ENCODE measurements at places on chromosomes 6 and 20.

DNA sequence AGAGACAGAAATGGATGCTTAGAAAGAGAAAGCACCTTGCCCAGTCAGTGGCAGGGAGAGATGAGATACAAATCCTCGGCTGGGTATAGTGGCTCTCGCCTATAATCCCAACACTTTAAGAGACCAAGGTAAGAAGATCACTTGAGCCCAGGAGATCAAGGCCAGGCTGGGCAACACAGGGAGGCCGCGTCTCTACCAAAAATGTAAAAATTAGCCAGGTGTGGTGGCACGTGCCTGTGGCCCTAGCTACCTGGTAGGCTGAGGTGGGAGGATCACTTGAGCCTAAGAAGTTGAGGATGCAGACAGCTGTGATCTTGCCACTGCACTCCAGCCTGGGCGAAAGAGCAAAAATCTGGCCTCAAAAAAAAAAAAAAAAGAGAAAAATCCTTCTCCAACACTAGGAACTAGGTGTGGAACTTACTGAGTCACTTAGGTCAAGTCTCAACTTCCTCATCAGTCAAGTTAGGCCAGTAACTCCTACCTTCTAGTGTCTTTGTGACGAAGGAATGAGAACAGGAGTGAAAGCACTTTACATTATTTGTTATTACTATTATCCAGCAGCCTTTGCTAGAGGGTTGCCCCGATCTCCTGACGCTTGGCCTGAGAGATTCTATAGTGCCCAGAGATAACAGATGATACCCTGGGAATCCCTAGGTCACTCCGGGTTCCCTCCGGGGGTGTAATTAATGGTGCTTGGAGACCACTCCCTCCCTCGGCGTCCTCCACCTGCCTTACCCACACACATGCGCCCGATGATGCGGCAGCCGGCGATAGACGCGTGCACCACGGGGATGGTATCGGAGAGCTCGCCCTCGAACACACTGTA lies 918 bp downstream of the EIF6 start:
- DNase-seq, result no peak

- no peak for DNase-seq
Measured at GRCh38 chr6:42988486-42989020, 4.2 kb downstream of the PPP2R5D start.

GRCh38 chr6:11727998-11728961 lies 50.3 kb downstream of the ADTRP start:
- DNase-seq, result no peak

GRCh38 chr6:157459327-157459726 lies 78.3 kb downstream of the ZDHHC14 start:
- no peak for DNase-seq

GRCh38 chr20:25227317-25227831 lies 20.5 kb upstream of the PYGB start:
- no peak for DNase-seq

GRCh38 chr6:30964075-30964474 lies 19.4 kb upstream of the MUC21 start:
- no peak for DNase-seq

GRCh38 chr6:125789576-125790357 lies 993 bp upstream of the NCOA7 start:
- DNase-seq, result no peak

DNA sequence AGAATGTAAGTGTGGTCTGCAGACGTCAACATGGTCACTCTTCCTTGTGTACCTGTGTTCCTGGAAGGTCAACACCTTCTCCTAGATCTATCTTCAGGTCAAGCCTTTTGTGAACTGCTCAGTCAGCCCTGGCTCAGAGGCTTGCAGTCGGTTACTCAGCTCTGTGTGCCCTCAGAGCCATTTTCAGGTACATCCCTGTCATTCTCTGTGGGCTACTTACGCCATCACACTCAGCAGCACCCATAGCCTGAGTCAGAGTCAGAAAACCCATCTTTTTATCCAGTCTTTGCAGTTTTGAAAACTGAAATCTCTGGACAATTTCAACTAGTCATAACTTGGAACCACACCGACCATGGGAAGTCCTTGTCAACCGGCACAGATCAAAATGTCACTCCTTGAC lies 35.3 kb downstream of the TGM3 start:
- no peak for DNase-seq

GRCh38 chr20:8438748-8439147 lies 306.7 kb downstream of the PLCB1 start:
- no peak for DNase-seq

GRCh38 chr20:25460566-25461280 lies 53.2 kb downstream of the GINS1 start:
- no peak for DNase-seq

GRCh38 chr20:48069596-48069995 lies 284.3 kb upstream of the SULF2 start:
- no peak for DNase-seq

DNA sequence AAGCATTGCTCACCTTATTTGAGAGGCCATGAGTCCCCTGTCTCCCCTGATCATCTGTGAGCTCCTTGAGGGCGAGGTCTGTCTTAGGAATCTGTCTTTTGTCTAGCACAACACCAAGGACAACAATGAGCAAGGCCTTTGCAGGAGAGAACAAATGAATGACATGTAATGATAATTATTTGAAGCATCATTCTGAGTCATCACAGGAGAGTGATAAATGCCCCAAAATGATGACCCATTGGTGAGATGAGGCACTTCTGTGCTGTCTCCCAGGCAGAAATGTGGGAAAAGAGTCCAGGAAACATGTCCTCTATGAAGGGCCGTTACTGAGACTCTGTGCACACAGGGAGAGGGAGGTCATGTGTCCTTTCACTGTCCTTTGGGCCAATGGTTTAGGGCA lies 105.2 kb upstream of the LRFN2 start:
- DNase-seq, result no peak

- DNase-seq, result no peak
Measured at GRCh38 chr6:134930463-134930862, 19.4 kb downstream of the ALDH8A1 start.

GRCh38 chr20:47421076-47421475 lies 64.6 kb upstream of the ZMYND8 start:
- DNase-seq, result no peak

DNA sequence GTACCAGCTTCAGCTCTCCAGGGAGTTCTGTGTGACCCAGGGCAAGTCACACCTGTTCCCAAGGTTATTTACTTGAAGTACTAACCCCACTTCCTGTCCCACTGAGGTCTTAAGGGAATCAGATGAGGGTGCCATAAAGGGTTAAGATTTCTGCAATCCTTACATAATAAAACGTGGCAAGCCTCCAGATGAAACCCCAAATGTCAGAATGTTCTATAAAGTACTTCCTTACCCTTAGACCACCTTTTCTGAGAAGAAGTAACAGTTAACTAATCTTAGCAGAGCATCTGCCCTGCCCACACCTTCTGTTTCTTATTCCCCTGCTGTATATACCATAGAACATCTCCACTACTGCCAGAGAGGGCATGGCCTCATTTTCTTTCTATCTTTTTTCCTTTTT lies 6.0 kb upstream of the AVP start:
- DNase-seq, result no peak

- DNase-seq, result no peak
Measured at GRCh38 chr6:166424431-166424830, 41.7 kb upstream of the MPC1 start.

- no peak for DNase-seq
Measured at GRCh38 chr20:46455729-46456128, 49.3 kb upstream of the ELMO2 start.

DNA sequence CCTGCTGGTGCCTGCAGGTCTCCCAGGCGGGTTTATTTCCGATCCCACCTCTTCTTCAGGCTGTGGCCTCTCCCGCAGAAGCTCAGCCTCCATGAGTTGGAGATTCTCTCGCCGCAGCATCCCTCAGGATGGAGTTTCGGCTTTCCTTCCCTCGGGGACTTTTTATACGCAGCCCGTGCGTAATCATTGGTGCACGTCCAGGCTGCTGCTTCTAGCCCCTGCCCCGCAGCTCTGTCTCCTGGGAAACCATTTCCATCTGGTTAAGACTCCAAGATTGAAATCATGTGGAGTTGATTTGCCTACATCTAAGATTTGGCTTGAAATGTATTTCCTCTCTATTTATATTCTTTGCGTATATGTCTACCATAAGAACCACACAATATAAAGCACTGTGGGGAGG lies 46.7 kb upstream of the CARMIL1 start:
- DNase-seq, result no peak

DNA sequence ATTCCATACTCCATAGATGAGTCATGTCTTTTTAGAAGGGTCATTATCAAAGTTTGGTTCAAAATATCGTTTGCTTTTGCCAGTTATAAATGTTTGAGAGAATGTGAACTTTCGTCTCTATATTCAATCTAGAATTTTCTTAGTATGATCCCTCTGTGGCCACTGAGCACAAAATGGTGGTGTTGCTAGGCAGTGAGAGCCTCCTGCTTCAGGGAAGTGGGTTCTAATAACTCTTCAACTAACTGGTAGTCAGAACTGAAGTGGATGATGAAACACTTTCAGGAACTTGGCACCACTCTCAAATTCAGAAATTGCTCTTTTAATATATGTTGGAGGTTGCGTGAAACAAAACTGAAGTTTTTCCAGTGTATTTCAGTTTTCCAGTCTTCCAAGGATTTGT lies 125.0 kb upstream of the DOK5 start:
- no peak for DNase-seq

DNA sequence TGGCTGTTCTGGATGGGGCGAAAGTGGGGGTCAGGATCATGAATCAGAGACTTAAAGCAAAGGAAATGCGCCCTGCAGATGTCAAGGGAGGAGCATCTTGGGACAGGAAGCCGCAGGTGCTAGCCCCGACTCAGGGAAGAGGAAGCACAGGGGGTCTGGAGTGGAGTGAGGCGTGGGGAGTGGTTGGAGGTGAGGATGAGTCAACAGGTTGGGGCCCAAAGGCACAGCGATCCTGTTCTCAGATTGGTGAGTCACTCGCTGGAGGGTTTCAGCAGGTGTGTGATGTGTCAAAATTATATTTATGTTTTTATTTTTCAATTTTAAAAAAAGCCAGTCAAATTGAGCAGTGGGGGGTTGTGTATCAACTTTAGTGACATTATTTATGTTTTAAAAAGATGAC lies 19.0 kb downstream of the PACSIN1 start:
- DNase-seq, result peak; percentile 34

DNA sequence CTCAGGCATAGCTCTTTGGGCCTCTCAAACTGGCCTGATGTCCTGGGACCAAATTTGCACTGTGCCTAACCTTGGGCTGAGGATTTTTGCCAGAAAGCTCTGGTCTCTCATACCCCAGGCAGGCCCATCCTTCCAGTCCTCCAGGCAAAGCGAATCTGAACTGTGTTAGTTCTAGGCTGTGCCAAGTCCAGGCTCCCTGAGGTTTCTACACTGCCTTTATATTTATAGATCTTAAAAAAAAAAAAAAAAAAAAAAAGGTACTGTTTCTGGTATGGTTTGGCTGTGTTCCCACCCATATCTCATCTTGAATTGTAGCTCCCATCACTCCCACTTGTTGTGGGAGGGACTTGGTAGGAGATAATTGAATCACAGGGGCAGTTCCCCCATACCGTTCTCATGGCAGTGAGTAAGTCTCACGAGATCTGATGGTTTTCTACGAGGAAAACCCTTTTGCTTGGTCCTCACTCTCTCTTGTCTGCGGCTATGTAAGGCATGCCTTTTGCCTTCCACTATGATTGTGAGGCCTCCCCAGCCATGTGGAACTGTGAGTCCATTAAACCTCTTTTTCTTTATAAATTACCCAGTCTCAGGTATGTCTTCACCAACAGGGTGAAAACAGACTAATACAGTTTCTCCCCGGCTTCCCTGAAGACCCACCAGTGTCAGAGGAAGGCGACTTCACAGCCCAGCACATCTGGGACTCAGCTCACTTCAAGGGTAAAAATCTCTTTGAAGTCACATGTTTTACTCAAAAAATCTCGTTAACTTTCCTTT lies 39.0 kb upstream of the TBXT start:
- no peak for DNase-seq

GRCh38 chr6:40734607-40735006 lies 147.4 kb upstream of the LRFN2 start:
- no peak for DNase-seq

DNA sequence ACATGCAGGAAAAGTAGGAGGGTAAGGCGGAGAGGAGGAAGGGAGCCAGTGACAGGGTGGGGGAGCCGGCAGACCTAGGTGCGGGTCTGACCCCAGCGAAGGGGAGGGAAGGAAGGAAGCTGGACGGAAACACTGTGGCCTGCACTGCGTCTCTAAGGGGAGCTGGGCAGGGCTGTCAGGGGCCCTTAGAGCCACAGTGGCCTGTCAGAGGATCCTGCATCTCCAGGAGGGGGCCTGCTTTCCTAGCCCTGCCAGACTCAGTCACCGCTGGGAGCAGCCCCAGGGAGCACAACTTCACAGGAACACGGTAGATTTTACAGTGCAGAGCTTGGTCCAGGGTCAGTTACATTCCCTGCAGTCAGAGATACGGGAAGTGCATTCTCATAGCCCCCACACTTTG lies 118.2 kb downstream of the PACRG start:
- no peak for DNase-seq

DNA sequence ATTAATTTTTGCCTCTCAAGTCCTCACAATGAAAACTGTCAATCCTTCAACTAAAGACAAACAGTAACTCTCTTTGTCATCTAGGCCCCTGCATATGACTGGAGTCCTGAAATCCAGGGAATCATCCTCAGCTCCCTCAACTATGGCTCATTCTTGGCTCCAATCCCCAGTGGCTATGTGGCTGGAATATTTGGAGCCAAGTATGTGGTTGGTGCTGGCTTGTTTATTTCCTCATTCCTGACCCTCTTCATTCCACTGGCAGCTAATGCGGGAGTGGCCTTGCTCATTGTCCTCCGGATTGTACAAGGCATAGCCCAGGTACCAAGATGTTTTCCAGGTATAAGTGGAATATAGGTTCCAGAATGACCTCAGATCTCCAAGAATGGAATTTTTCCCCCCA lies 15.4 kb downstream of the SLC17A4 start:
- no peak for DNase-seq

DNA sequence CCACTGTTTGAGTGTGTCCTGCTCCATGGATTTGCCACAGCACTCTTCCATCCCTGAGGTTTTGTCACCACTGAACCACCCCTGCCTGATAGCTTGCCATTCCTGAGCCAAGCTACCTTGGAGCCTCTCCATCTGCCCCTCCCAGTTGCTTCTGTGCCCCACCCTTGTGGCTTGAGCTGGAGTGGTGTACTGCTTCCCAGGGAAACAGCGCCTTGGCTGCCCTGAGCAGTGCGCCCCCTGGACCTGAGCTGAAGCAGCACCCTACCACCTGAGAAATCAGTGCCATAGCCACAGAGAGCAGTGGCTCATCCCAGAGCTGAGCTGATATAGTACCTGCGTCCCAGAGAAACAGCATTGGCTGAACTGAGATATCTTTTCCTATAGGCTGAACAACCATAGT lies 40.3 kb downstream of the IL22RA2 start:
- DNase-seq, result no peak
